NCI-H226 (cell line): ENCODE measurements at places on chromosomes 7 and 10.

- no peak for DNase-seq
Observed at GRCh38 chr7:138753610-138754009, 44.2 kb upstream of the TMEM213 start.

DNA sequence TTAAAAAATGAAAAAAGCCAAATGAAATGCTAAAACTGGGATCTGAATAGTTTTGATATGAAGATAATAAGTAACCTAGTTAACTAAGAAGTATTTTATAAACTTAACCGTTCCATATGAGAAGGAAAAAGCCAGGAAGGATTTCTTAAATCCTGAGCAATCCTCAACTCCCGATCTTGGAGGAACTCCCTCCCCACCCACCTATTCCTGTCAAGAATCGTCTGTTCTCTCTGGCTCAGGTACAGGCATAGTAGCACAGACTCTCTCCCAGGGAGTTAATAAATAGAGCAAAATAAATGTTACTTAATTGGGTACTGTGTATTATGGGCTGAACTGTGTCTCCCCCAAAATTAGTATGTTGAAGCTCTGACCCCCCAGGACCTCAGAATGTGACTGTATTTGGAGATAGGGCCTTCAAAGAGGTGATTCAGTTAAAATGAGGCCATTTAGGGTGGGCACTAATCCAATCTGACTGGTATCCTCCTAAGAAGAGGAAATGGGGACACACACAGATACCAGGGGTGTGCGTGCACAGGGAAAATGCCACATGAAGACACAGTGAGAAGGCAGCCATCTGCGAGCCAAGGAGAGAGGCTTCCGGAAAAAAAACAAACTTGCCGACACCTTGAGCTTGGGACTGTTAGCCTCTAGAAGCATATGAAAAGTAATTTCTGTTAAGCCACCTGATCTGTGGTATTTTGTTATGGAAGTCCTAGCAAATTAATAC lies 28.7 kb downstream of the PUS7 start:
- DNase-seq, result no peak

DNA sequence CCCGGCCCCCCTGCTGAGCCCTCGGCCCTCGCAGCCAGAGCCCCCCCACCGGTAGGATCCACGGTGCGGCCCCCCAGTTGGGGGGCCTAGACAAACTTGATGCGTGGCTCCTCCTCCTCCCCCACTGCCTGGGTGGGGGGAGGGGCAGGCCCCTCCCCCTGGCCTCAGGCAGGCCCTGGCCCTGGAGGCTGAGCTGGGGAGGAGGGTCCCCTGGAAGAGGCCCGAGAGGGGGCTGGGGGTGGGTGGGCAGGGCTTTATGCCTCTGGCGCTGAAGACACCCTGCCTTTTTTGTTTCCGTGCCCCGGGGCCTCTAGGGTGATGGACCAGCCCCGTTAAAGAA lies 3.7 kb downstream of the VPS37D start:
- DNase-seq, result no peak

GRCh38 chr10:77598606-77599005 lies 39.0 kb downstream of the KCNMA1 start:
- DNase-seq, result no peak

- DNase-seq, result no peak
Observed at GRCh38 chr7:75696263-75697037, 42.3 kb downstream of the HIP1 start.
